Mesothelial cell of epicardium (in vitro differentiated cells): ENCODE measurements at places on chromosomes 1 and 21. TPM values are rescaled to one million over a fixed set of nuclear protein-coding genes. Genes with fewer than 3 reads are reported as not detected.

GRCh38 chr1:13543451-13544220 lies 29.8 kb upstream of the LRRC38 start:
- no peak for DNase-seq

DNA sequence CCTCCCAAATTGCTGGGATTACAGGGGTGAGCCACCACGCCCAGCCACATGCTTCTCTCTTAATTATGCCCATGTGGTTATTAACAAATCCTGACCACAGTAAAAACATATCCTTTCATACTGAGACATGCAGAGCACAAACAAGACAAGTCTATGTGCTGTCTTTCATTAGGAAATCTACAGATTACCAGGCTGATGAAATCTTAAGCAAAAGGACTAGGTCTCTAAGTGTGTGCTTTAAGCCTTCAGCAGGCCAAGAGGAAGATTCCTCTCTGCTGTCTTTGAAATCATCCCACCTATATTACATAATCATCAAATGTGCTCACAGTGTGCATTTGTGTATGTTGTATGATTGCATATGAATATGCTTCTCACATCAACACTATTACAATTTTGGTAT lies 419.3 kb downstream of the KCTD3 start:
- DNase-seq: no peak

DNA sequence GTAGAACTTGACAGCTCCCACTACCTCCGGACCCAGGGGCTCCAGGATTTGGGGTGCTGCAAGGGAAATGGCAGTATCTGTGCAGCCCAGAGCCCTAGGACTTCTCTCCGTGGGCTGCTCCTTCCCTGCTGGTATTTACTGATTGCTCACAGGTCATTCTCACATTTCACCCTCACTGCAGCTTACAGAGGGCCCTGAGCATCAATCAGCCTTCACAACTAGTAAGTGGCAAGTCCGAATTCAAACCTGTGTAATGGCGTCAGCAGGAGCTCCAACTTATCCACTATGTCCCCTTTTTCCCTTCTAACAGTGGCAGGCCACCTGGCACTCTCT lies 32.4 kb downstream of the PIK3C2B start:
- DNase-seq: no peak

- DNase-seq: no peak
Measured at GRCh38 chr1:236492378-236492777, 31.4 kb upstream of the LGALS8 start.

- no peak for DNase-seq
Measured at GRCh38 chr21:30717105-30717504, 1.5 kb downstream of the KRTAP21-3 start.

DNA sequence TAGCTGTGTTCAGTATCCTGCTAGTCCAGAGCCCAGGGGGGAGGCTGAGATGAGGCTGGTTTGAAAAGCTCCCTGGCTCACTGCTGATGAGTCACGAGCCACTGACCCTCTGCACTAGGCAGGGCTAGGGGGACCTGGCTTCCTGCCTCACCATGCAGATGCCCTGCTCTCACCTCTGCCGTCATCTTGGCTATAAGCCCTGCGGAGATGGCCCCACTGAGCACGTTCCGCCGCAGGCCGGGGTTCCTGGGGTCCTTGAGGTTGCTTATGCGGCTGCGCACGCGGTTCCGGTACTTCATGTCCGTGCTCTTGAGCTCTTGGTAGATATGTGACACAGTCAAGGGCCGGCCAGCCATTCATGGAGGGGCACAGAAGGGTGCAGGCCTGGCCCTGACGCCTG lies 24.1 kb upstream of the ZNF436 start:
- DNase-seq: no peak

The TNFSF18 gene
- total RNA-seq: 3.3 to 4.6 TPM (median 3.7 TPM) in 3 replicates

The PTGFRN gene
- 100 to 108 TPM (median 106 TPM) in 3 replicates for total RNA-seq

The YY1AP1 gene
- total RNA-seq: 55.8 to 58.1 TPM (median 56.2 TPM) in 3 replicates

The CLCA4 gene
- 0.07 TPM in 1 of 3 replicates, not detected in the others for total RNA-seq

The NEXN gene
- total RNA-seq: 6.9 to 8.2 TPM (median 7.0 TPM) in 3 replicates

The SPRR2G gene
- not detected in 3 replicates for total RNA-seq
